GM12878 (cell line): ENCODE measurements at places on chromosomes 1 and 21. TPM values are rescaled to one million over a fixed set of nuclear protein-coding genes. Genes with fewer than 3 reads are reported as not detected.

The NCF2 gene
- 68.8 and 71.1 TPM in 2 replicates for total RNA-seq

The SPATA21 gene
- 0.05 TPM in 2 replicates for total RNA-seq

The SLC6A9 gene
- total RNA-seq: 1.4 and 2.0 TPM in 2 replicates

The ST6GALNAC3 gene
- total RNA-seq: 0.19 and 0.26 TPM in 2 replicates

The METTL18 gene
- 10.0 and 10.5 TPM in 2 replicates for total RNA-seq

The RGS4 gene
- total RNA-seq: not detected in 2 replicates

The OR2L13 gene
- total RNA-seq: not detected in 2 replicates

The ST3GAL3 gene
- total RNA-seq: 14.7 and 19.3 TPM in 2 replicates

The TMEM269 gene
- total RNA-seq: 0.13 and 0.18 TPM in 2 replicates

The HPDL gene
- 54.6 and 60.2 TPM in 2 replicates for total RNA-seq

The PTPRF gene
- 1.1 and 1.2 TPM in 2 replicates for total RNA-seq

The GUCA2A gene
- not detected in 2 replicates for total RNA-seq

The AGMAT gene
- total RNA-seq: 6.9 and 7.4 TPM in 2 replicates

The SPRR4 gene
- not detected in 2 replicates for total RNA-seq

The SELE gene
- not detected in 2 replicates for total RNA-seq

The KRTAP21-2 gene
- not detected in 2 replicates for total RNA-seq

The KCNJ6 gene
- total RNA-seq: not detected in 2 replicates

The KCTD3 gene
- total RNA-seq: 11.4 and 14.0 TPM in 2 replicates

The SRGAP2 gene
- 11.6 and 13.6 TPM in 2 replicates for total RNA-seq

The HSD3B2 gene
- total RNA-seq: 0.45 and 0.56 TPM in 2 replicates

The WDR3 gene
- total RNA-seq: 39.6 and 41.6 TPM in 2 replicates
